ENCODE measurements at places on chromosomes 1 and 21.

GRCh38 chr1:84434081-84434769, 35.9 kb downstream of the DNASE2B start:
- DNase-seq = peak; percentile 43

GRCh38 chr1:21629971-21630370, 39.2 kb downstream of the RAP1GAP start:
- DNase-seq = no peak

DNA sequence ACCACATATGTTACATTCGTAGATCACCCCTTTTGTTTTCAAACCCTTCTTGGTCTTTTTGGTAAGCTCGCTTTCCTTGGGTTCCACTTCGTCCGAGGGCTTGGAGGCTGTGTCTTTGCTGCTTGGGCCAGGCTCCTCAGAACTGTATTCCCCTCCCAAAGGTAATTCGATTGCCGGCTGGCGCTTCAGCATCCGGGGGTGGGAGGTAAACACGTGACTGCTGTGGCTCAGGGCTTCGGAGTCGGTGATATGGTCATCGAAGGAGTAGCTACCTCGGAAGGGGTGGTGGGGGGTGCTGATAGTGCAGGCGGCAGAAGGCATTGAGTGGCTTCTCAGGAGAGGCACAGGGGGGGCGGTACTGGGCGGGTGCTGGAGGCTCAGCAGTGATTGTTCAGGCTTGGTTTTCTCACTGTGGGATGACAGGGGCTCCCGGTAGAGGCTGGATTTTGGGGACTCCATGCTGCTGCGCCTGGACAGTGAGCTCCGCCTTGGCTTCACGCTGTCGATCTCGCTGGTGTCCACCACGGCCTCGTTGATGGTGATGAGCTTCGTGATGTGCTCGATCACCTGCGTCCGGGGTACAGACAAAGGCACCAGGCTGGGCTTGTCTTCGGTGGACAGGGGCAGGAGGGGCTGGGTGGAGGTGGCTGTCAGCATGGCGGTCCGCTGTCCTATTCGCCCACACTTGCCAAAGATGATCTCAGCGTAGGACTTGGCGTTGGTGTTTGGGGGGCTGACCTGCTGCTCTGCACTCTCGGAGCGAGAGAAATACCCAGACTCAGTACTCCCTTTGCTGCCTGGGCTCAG, 98.6 kb upstream of the EDN2 start:
- DNase-seq = no peak

DNA sequence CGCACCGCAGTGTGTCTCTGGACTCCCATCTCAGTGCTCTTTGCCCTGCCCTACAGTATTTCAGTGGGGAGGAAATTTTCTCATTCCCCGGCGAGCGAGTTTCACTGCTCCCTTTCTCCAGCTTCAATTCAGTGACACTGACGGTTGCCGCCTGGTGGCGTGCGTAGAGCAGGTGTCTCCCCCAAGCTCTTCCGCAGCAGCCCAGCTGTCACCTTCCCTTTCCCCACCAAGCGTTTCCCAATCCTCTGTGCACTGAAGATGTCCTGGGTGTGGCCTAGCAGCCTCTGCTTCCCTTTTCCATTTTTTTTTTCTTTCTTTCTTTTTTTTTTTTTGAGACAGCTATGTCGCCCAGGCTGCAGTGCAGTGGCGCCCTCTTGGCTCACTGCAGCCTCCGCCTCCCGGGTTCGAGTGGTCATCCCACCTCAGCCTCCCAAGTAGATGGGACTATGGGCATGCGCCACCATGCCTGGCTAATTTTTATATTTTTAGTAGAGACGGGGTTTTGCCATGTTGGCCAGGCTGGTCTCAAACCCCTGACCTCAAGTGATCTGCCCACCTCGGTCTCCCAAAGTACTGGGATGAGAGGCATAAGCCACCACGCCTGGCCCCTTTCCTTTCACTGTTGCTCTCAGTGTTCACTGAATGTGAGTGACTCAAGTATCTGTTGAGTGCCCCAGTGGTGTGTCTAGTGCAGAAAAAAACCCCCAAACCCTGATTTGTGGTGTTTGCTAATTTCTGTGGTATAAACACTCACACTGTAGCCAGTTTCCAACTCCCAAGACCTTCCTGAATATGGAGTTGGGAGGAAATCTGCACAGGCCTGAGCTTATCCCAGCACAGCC, 30.1 kb downstream of the TNFRSF1B start:
- DNase-seq = no peak

DNA sequence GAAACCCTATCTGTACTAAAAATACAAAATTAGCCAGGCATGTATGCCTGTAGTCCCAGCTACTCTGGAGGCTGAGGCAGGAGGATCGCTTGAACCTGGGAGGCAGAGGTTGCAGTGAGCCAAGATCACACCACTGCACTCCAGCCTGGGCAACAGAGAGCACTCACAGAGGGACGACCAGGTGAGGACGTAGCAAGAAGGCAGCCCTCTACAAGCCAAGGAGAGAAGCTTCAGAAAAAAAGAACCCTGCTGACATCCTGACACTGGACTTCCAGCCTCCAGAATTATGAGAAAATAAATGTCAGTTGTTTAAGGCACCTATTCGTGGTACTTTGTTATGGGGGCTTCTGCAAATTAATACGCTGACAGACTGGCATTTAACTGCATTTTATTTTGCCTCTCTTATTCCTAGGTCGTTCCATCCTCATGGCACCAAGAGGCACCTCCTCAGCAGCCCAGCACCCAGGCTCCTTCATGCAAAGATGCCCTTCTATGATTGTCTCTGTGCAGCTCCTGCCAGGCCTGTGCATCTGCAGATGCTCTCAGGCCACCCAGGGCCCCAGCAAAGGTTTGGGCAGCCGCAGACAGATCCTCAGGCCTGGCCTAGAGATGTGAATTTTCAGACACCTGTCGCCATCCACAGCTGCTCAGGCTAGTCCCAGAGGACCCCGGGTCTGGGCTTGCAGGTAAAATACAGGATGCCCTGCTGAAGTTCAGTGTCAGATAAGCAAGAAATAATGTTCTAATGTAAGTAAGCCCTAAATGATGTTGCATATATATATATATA, 86.0 kb upstream of the COX20 start:
- DNase-seq = no peak

- DNase-seq = no peak
These were observed 30.4 kb upstream of the MTMR11 start for GRCh38 chr1:149967041-149967440.
